ENCODE measurements at places on chromosomes 7 and 10.

- no peak for ATAC-seq
Measured at GRCh38 chr10:69749178-69750010, 52.3 kb upstream of the COL13A1 start.

DNA sequence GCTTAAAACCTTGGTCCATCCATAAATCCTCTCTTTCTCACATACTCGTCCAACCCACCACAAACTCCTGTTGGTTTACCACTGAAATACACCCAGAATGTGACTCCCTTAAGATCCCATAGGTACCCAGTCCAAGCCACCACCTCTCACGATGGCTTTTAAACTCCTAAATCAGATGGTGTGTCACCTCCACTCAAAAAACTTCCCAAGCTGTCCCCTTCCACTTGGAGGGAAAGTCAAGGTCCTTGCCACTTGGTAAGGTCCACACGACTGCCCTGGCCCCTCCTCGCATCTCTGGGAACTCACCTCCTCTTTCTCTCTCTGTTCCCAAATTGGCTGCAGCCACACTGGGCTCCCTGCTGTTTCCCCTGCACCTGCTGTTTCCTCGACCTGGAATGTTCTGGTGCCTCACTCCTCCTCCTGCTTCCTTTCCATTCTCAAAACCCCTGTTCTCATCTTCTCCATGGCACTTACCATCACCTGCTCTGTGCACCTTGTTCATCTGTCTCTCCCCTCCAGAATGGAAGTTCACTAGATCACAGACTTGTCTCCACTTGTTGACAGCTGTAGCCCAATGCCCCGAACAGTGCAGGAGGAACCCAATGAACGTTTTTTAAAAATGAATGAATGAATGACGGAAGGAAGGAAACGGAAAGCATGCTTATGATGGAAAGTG is 23.0 kb downstream of the ZFAND2A start:
- no peak for ATAC-seq

- no peak for ATAC-seq
Measured at GRCh38 chr10:14311206-14311957, 19.3 kb downstream of the FRMD4A start.

DNA sequence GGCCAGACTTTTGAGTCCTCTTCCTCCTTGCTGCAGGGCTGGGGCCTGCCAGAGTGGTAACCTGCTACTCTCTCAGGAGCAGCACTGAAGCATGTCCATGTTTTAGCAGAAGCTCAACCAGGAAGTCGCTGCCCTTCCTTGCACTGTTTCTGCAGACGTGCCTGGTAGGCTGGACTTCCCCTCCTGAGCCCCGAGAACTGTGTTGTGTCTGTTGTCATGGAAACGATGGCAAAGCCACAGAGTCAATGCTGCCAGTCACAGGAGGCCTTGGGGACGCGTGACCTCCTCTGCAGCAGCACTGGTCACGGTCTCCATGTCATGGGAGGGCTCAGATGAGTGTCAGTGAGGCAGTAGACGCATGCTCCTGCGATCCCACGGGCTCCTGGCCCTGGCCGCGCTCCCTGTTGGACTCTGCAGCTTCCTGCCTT is 145.5 kb downstream of the FANK1 start:
- ATAC-seq: peak; percentile 97

GRCh38 chr7:18974803-18975202 is 142.6 kb downstream of the TWIST1 start:
- ATAC-seq: no peak

GRCh38 chr10:119318411-119319160 is 111.2 kb downstream of the GRK5 start:
- ATAC-seq: no peak

DNA sequence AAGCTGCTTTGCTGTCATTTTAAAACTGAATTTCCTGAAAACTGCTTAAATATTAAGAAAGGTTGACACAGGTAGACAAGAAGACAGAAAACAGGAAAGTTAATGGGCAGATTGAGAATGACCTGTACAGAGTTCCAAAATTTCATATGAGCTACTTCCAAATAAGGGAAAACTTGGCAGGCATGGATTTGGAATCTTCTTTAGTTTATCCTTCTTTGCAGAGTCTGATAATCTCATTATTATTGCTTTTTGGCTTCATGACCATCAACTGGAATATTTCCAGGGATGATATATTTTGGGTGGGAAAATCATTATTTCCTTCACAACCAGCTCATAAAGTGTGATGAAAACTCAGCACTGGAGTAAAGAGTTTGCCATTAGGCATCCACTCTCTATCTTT is 346.5 kb upstream of the NPVF start:
- ATAC-seq: no peak

DNA sequence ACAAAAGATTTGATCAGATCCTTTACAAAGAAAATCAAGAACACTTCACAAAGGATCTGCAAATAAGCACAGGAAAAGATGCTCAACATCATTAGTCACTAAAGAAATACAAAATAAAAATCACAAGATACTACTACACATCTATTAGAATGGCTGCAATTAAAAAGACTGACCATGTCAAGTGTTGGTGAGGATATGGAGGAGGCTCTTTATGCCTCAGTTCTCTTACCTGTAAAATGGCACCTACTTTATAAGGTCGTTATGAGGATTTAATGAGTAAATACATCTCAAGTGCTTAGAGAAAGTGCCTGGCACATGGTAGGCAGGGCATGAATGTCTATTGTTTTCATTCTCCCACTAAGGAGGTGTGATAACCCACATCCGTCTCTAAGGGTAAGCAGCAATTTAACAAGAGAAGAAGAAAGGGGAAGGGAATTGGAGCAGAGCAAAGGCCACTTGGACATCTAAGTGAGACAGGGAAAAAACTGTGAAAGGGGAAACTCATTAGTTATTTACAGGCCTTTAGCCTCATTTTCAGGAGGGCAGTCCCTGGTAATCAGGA is 157.5 kb upstream of the NFE2L3 start:
- ATAC-seq: no peak

GRCh38 chr10:3567291-3567963 is 217.6 kb downstream of the KLF6 start:
- no peak for ATAC-seq

- ATAC-seq: no peak
Measured at GRCh38 chr7:118304100-118304499, 79.6 kb downstream of the ANKRD7 start.

Data from activated CD4-positive, CD25-positive, alpha-beta regulatory T cell treated with anti-CD3 and anti-CD28 coated beads, Interleukin-2, amount 50 U/mL, for 24 hours (primary cell).